Urinary bladder (tissue), 4 donors: ENCODE measurements at places on chromosomes 6 and 20. TPM values are rescaled to one million over a fixed set of nuclear protein-coding genes. Genes with fewer than 3 reads are reported as not detected.

DNA sequence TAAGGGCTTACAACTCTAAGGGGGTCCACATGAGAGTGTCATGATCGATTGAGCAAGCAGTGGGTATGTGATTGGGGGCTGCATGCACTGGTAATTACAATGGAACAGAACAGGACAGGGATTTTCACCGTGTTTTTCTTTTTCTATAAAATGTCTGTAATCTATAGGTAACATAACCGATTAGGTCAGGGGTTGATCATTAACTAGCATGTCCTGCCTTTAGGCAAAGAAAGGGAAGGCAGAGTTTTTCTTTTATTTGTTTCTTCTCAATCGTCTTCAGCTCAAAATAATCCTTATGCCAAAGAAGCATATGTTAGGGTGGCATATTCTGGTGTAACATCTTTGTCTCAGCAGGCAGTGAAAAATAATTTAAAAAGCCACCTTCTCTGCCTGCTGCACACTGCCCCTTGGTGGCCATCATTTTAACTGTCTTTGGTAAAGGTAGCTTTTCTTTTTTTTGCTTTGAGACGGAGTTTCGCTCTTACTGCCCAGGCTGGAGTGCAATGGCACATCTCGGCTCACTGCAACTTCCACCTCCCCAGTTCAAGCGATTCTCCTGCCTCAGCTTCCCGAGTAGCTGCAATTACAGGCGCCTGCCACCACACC, 9.7 kb upstream of the CEP43 start:
- DNase-seq, result no peak

GRCh38 chr20:32387252-32387651, 29.1 kb downstream of the ASXL1 start:
- no peak for DNase-seq

GRCh38 chr6:95280686-95281273, 296.6 kb upstream of the MANEA start:
- no peak for DNase-seq

GRCh38 chr6:111087106-111087835, at the start of gene SLC16A10:
SLC16A10 (plus strand) TSS chr6:111087503; CDS start chr6:111087753, 250 bp downstream.
- DNase-seq, result no peak

- no peak for DNase-seq
Observed at GRCh38 chr6:162151021-162151665, 576.4 kb downstream of the PRKN start.

- no peak for DNase-seq
Observed at GRCh38 chr20:20317621-20318364, 50.1 kb upstream of the INSM1 start.

GRCh38 chr20:51259455-51259854, 236.5 kb upstream of the KCNG1 start:
- DNase-seq, result no peak

DNA sequence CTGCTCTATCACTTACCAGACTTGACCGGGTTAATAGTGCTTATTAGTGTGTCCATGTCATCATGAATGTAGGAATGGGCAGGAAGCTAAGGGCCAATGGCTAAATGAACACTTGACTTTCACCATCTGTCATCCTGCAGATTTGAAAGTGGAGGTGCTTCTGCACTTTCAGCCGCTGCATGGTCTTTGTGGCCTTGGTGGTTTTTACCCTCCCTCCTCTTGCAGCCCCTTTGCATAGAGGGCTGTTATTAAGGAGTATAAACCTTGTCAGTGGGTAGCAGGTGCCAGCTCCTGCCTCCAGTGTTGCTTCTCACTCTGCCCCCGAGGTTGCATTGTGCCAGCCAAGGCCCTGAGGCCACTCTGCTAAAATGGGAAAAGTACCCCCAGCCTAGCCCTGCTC, 122.2 kb upstream of the TNFAIP3 start:
- DNase-seq, result no peak

GRCh38 chr20:46717818-46718541, 8.5 kb downstream of the SLC2A10 start:
- DNase-seq, result no peak

GRCh38 chr6:117344444-117345291, 79.3 kb downstream of the VGLL2 start:
- no peak for DNase-seq

DNA sequence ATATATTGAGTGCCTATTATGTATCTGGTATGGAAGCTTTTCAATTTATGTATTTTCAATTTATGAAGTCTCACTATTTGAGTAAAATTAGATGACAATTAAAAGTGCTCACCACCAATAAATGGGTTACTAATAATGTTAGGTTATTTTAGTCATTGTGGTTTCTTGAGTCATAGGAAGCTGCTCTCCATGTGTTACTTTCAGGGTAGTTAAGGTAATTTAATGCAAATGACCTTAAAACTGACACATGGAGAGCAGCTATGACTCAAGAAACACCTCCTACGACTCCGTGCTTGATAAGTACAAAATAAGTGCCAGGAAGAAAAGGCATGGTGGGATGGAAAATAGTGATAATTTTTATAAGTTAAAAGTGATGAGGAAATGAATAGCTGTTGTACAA, 16.5 kb upstream of the TINAG start:
- no peak for DNase-seq

DNA sequence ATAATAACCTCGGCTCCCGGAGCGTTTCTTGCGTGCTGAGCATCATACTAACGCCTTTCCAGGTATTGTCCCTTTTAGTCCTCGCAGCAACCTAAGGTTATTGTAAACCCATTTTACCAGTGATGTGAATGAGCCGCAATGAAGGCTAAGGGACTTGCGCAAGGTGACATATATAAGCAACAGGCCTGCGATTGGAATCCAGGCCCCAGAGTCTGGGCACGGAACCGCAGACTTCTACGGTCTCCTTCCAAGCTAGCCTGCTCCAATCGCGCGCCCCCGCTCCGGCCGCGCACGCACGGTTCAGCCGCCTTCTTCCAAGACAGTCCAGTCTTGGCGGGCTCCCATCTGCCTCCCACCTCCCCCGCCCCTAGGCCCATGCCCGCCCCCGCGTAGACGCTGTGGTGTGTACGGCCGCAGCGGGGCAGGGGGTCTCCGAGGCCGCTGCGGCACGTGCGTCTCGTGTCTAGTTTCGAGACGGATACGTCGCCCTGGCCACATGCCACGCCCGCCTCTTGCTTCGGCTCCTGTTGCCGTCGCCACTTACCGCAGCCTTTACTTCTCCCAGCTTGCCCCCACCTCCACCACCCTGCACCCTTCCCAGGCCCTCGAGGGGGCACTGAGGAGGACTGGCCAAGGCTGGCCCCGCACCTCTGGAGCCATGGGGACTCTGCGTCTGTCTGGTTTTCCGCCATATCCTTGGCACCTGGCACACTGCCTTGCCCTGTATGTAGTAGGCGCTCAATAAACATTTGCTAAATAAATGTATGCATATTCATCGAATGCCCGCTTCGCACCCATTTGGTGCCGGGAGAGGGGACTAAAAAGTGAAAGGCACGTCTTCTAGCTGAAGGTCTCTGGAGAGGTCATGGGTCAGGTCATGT, 855 bp upstream of the GFOD1 start:
- DNase-seq, result no peak

GRCh38 chr6:69801225-69801624, 4.4 kb upstream of the LMBRD1 start:
- no peak for DNase-seq

DNA sequence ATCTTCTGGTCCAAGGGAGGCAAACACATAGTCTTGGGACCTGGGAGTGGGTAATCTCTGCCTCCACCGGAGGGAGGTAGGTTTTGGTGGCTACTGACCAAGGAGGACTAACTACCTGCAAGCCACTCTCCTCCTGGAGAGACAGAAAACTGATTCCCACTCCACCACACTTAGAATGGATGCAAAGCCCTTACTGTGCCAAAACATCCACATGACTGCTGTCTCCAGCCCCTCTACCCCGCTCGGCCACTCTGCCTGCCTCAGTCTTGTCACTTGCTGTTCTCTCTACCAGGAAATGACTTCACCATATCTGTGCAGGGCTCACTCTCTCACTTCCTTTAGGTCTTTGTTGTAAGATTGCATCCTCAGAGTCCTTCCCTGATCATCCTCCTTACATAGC, 129.5 kb upstream of the ARG1 start:
- no peak for DNase-seq

GRCh38 chr20:31560094-31560745, 44.9 kb upstream of the ID1 start:
- DNase-seq, result no peak

- no peak for DNase-seq
Observed at GRCh38 chr6:134624781-134625180, 306.9 kb upstream of the SGK1 start.

- no peak for DNase-seq
Observed at GRCh38 chr20:1757606-1758512, 100.3 kb upstream of the SIRPG start.

GRCh38 chr20:54123587-54124180, 50.1 kb downstream of the CYP24A1 start:
- DNase-seq, result peak; percentile 85

GRCh38 chr20:22805996-22806395, 221.6 kb upstream of the FOXA2 start:
- no peak for DNase-seq

- no peak for DNase-seq
Observed at GRCh38 chr6:15042938-15043337, 202.9 kb upstream of the JARID2 start.

GRCh38 chr20:51700809-51701285, 67.3 kb downstream of the ATP9A start:
- DNase-seq, result no peak

DNA sequence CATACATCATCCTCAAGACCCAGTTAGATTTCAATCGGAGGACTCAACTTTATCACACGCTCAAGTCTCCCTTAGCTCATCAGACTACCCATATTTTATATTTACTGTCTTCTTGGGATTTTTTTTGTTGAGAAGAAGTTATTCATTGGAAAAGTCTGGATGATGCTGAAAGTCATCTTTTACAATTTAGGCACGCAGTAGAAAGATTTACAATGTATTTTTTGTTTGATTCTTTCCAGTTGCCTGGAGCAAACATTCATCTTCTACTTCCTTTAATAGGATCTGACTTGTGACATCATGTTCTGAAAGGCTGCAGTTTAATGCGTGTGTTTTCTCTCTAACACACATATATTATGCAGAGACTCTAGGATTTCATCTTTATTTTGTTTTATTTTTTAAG, 235.7 kb downstream of the DOK5 start:
- DNase-seq, result no peak

DNA sequence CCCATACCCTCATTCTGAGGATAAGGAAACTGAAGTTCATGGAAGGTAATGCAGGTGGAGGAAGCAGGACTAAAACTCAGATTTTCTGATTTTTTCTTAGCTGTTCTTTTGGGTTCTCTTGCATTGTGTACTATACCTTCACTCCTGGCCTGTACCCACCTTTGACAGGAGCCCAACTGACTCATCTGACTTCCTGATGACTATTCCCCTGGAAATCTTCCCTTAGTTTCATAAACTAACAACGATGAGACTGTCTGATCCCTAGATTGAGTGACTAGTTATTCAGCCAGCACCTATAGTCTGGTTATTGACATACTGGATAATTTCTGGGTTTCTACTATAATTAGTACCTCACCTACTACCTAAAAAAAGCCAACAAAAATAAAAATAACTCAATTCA, 10.1 kb downstream of the CRYBG1 start:
- no peak for DNase-seq

DNA sequence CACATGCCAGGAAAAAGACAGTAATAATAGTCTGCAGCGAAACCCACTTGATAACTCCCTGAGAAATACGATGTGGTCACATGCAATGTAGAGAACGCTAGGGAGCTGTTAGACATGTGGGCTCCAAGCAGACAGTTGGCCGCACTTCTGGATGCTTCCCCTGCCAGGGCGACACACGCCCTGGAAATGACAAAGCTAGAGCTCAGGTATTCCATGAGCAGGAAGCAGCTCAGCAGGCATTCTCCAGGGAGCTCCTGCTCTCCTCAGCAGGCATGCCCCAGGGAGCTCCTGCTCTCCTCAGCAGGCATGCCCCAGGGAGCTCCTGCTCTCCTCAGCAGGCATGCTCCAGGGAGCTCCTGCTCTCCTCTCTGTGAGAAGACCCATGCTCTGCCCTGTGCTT, 52.4 kb upstream of the NXT1 start:
- no peak for DNase-seq

DNA sequence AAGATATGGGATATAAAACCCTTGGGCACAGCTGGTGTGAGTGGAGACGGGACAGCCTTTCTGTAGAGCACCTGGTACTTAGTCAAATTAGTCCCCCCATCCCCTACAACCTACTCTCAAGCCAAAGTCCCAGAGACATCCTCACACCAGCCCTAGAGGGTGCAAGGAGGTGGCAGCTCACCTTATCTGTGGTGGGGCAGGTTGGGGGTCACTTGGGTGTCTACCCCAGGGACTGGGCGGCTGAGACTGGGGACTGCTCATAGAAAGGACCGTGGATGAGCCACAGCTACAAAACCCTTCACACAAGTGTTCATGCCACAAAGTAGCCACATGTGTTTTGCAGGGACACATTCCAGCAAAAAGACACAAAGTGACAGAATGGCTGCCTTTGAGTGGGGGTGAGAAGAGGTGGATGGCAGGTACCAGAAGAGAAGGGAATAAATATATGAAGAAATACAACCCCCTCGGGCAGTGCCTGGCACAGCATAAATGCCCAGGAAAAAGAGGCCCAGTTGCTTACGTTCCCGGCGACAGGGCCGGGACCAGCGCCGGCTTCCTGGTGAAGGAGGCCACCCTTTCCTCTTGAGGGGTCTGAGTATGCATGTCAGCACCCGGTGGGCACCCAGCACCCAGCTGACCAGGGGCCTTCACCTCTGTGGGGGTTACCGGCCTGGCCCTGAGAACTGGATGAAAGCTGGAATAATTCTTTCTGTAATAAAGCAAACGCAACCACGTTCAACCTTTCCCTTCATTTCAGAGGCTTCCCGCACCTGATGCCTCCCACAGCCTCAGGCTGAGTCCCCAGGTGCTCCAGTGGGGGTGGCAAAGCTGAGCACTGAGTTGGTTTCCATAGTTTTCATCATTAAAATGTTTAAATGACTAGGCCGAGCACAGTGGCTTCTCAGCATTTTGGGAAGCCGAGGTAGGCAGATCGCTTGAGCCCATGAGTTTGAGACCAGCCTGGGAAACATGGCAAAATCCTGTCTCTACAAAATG, 14.4 kb upstream of the CEBPB start:
- DNase-seq, result no peak

CDH4 gene
- 0.04 TPM for polyA plus RNA-seq

PAK5 gene
- polyA plus RNA-seq, result 0.05 TPM

SLC22A2 gene
- 0.05 TPM for polyA plus RNA-seq

GHRH gene
- polyA plus RNA-seq, result not detected

OPN5 gene
- polyA plus RNA-seq, result not detected

GLP1R gene
- 0.05 TPM for polyA plus RNA-seq

PDE7B gene
- 9.3 TPM for polyA plus RNA-seq

KIF25 gene
- polyA plus RNA-seq, result 0.53 TPM

PAQR8 gene
- polyA plus RNA-seq, result 12.1 TPM

DOK5 gene
- polyA plus RNA-seq, result 4.2 TPM

TBC1D22B gene
- 6.4 TPM for polyA plus RNA-seq

RIN2 gene
- 19.5 TPM for polyA plus RNA-seq

ADA gene
- 6.5 TPM for polyA plus RNA-seq

FOXQ1 gene
- 9.0 TPM for polyA plus RNA-seq

CFB gene
- 39.6 TPM for polyA plus RNA-seq
